ENCODE measurements at places on chromosomes 4 and X.

- DNase-seq, result no peak
Measured at GRCh38 chr4:141403782-141404181, 183.1 kb downstream of the ZNF330 start.

DNA sequence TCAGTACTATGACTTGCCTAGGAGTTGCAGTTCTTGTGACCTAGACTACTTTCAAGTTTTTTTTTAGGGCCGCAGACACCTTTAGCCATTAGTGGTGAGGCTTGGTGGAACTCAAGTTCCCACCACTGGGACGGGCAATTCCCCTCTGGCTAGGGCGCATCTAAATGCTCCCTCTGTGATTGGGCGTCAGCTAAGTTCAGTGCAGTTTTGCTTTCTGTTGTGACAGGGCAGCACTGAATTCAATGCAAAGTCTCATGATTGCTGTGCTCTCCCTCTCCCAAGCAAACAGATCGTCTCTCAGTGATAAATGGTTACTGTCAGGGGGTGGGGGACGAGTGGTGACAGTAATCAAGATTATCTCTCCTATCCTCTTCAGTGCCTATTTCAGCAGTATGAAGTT is 52.7 kb upstream of the FRMPD3 start:
- DNase-seq, result no peak

GRCh38 chr4:37008199-37008598 is 236.3 kb upstream of the NWD2 start:
- DNase-seq, result no peak

DNA sequence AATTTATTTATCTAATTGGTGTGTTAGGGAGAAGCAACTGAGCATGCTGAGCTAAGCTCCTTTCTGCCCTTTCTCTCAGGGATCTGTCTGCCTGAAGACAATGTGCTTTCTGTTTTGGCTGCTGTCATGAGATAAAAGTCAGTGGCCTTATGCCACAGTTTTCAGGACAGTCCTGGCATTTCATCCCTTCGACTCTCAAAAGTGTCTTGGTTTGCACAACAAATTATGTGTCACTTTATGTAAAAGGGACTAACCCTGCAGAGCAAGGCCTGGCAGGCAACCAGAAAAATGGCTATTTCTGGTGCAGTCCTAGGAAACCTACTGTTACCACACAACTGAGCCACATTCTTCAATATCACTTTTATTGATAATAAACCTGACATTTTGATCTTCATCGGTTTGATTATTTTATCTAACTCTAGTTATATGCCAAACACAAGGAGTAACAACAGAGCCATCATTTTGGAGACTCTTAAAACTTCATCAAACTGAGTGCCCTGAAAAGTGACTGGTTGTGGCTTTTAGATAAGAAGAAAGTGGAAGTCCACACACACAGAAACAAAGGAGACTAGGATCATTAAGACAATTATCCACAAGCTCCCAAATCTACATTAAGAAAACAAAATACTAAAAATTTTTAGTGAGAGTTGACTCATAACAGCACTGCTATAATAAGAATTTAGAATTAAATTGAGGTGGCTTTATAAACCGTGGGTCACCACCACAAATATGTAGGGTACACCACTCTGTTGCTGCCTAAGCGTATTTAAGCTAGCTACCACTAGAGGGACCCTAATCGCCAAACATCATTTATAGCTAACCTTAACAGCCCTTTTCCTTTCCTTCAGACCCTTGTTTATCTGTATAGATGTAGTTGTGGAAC is 95.9 kb upstream of the PTPN13 start:
- no peak for DNase-seq

DNA sequence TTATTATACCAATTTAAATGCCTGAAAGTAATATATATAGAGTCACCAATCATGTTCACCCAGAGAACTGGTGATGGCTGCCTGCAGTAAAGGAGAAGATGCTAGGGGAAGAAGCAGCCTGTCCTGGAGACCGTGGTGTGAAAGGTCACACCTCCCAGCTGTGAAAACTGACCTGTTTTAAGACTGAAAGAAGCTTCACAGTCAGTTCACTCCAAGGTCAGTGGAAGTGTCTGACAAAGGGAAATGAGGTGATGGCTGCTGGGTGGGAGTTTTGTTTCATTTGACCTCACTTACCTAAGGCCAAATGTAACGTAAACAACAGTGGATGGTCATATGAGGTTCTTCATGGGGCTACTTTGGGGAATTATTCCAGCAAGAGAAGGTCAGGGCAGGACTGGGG is 352.1 kb upstream of the GATB start:
- no peak for DNase-seq

DNA sequence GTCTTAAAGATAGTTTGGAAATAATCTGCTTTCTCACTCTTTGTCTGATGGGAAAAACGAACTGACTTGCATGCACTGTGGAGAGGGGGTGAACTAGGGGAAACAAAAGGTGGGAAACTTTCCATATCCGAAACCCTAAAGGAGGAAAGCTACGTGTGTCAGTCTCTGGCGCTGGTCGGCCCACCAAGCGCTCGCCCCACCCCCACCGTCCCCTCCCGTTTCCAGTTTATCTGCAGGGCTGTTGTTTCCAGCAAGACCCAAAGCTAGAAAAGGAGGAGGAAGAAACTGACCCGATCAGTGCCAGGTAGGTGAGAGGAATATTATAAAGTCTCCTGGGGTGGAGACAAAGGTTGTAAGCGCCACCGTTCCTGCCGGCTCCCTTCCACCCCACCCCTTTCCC is 552 bp downstream of the TCEAL9 start:
- DNase-seq, result peak; percentile 25

DNA sequence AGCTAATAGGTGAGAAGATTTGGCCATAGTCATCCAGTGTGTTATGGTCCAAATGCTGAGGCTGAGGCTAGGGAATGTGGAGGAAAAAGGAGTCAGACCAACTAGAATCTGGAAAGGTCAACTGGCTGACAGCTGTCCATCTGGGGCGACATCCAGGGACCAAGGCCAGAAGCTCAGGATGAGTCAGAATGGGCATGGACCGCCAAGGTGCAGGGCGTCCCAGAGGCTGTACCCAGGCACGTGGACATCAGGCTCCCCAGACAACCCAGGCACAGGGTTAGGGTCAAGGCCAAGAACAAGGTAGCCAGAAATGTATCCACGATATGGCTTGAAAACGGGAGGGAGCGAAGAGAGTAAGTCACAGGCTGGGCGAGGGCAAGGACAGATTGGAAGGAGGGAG is 26.1 kb upstream of the PTTG2 start:
- no peak for DNase-seq

DNA sequence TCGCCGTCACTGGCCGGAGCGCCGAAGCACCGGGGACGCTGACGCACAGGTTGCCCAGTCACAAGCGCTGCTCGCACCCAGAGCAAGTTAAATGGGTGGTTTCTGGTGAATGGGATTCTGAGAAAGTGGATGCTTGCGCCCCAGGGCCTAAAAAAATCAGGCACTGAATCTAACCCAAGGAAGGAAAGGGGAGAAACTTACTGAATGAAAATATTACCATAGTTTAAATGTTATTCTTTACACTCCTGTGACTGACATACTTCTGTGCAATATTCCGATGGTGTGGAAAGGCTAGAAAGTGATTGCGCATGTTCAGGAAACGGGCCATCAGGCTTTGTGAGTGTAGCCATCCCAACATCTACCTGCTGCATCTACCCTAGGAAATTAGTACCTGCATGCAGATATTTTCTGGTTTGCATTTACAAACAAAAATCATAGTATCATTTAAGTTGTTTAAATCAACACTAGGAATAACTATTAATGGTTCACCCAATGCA is 838 bp upstream of the ABCG2 start:
- no peak for DNase-seq

DNA sequence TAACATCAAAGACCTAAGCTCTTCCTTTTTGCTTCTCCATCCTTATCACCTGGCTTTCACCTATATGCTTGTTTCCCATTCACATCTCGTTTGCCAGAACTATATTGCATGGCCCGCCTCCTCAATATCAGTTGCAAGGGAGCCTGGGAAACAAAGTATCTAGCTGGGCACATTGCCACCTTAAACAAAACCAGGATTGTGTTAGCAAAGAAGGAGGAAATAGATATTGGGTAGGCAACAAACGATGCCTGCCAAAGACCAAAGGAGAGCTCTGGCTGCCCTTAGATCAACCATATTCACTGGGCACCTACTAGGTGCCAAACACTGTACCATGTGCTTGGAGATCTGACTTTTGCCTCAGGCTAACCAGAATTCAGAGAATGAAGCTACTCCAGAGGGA is 107.5 kb downstream of the GRIA3 start:
- DNase-seq, result no peak

DNA sequence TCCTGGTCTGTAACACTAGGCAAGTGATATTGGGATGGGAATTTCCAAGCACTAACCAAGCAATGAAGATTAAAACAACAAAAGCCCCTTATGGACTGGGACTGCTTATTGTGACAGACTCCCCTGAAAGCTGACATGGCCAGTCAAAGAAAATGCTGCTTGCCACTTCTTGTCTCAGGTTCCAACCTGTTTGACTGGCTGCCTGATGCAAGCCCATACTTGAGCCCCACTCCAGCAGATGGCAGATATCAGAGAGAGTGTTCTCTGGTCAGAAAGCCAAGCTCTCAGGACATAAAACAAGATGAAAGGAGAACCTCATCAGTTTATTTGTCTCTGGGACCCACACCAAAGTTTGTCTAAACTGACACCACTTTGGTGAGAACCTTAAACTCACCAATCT is 15.5 kb upstream of the IGBP1 start:
- no peak for DNase-seq

DNA sequence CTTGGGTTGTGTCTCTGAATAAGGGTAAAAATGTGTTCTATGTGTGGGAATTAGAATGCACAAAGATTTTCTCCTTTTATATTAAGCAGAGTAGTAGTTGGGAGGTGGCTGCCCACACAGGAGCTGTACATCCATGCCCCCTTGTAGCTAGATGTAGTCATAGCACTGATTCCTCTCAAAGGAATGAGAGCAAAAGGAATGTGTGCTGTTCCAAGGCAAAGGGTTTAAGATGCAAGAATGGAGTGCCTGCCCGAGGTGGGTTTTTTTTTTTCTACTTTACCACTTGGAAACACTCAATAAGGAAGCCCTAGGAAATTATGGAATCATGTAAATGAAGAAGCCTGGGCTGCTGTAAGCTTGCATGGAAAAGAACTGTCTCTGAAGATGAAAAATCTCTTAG is 2183.2 kb upstream of the AGA start:
- no peak for DNase-seq

DNA sequence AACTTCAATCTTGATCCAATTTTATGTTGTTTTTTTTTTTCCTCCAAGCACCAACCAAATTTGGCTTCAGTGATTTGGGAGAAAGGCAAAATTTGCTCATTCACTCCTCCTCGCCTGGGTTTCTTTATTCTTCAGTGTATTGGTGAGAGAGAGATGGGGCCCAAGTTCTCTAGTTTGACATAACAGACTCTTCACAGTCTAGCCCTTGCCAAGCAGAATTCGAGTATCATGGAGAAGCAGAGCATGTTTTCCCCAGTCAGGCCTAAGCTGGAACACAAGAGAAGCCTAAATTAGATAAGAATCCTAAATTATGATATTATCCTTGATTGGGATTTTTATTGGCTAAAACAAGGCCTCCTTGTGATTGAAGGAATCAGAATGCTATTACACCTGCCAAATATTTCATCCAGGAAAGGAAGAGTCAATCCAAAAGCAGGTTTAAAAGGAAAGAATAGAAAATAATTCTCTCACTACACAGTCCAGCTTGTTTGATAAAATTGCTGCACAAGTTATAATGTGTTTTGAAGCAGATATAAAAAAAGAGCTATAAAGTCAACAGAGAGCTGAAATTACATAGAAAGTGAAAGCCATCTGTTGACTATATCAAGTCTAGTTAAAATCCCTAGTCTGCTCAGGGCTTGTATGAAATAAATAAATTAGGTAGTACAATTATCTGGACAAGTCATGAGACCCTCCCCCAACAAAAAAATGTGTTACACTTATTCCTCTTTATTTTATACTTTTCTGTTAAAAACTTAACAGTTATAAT is 39.9 kb upstream of the FAM241A start:
- no peak for DNase-seq

- DNase-seq, result no peak
Measured at GRCh38 chr4:164204434-164204833, 549.5 kb upstream of the SMIM31 start.

- DNase-seq, result no peak
Measured at GRCh38 chr4:25896776-25897539, 17.1 kb upstream of the SMIM20 start.

DNA sequence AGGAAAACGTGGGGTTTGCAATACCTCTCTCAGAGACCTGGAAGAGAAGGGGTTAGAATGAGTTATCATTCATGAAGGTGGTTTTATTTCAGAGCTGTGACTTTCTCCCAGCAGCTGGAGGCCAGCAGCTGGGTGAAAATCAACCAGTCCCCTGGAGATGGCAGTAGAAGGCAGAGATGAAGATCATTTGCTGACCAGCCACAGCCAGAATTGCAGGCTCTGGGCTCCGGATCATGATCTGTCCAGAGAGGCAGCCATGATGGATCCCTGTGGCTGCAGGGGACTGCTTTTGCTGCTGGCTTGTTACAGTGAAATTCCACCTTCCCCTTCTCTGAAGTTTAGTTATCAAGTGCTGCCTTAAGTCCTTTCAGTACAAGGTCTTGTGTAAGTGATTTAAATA is 46.9 kb upstream of the TAB3 start:
- no peak for DNase-seq

- DNase-seq, result no peak
Measured at GRCh38 chrX:133085785-133086184, 11.1 kb downstream of the USP26 start.

DNA sequence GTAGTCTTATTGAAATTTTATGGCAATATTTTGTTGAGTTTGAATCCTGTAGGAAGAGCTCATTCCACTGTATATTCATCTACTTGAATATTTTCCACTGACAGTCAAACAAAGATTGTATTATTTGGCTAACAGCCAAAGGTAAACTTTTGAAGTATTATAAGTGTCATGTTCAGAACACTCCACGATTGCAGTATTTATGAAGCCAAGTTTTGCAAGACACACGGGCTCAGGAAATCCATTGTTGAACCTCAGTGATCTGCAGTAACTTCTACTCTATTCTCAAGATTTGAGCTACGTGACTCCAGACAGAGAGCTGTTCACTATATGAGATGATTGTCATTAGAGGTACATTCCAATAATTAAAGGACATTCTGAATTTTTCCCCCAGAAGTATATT is 302.7 kb upstream of the ADGRL3 start:
- no peak for DNase-seq

DNA sequence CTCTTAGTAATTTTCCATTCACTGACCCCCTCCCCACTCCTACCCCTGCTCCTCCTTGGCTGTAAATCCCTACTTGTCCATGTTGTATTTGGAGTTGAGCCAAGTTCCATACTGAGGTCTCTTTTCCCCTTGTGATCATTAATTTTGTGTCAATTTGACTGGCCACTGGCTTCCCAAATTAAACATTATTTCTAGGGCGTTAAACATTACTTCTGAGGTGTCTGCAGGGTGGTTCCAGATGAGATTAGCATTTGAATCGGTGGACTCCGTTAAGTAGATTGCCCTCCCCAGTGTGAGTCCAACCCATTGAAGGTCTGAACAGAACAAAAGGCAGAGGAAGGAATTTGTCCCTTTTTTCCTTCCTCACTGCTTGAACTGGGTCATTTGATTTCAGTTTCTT is 25.7 kb downstream of the SLC39A8 start:
- no peak for DNase-seq

- no peak for DNase-seq
Measured at GRCh38 chrX:100852810-100853209, 21.3 kb downstream of the NOX1 start.

Data from CD4-positive, alpha-beta T cell treated with Interleukin-17A for 4 hours (primary cell).